Cardiac muscle cell (in vitro differentiated cells and primary cell): ENCODE measurements at places on chromosomes 16 and 17.
A peak's percentile ranks its signal among the peaks of the same experiment; 100 is the strongest.

- DNase-seq, result peak; percentile 66
Observed at GRCh38 chr17:6506679-6507231, 49.6 kb downstream of the PITPNM3 start.

- DNase-seq, result no peak
Observed at GRCh38 chr17:28996554-28997096, 9.2 kb downstream of the SEZ6 start.

- no peak for DNase-seq
Observed at GRCh38 chr16:55364811-55365210, 40.8 kb downstream of the IRX6 start.

DNA sequence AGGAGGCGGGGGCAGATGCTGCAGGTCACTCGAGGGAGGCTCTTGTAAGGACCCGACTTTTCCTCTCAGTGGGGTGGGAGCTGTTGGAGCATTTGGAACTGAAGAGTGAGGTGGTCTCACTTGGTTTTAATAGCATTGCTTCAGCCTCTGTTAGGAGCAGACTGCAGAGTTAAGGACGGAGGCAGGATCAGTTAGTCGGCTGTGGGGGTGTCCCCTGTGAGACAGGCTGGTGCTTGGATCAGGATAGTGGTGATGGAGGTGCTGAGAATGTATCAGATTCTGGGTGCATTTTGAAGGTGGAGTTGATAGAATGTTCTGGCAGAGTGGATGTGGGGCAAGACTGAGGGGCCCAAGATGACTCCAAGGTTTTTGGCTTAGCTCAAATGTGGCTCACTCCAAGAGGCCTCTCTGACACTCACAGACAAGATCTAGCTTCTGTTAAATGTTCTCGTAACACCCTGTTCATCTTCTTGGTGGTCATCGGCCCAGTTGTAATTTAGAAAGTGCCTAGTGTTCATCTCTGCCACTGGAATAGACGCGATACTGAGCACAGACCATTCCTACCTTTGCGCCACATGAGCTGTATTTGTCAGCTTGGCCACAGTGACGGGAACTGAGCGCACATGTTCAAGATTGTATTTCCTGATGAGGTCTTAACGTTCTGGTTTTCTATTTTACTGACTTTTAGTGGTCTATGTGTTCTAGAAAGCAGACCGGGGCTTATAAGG lies 7.5 kb downstream of the LCMT1 start:
- no peak for DNase-seq

- peak; percentile 12 for DNase-seq
Observed at GRCh38 chr17:61000911-61001310, 323.3 kb downstream of the BCAS3 start.

- DNase-seq, result no peak
Observed at GRCh38 chr16:35745191-35745590, 2285.8 kb downstream of the TP53TG3F start.

DNA sequence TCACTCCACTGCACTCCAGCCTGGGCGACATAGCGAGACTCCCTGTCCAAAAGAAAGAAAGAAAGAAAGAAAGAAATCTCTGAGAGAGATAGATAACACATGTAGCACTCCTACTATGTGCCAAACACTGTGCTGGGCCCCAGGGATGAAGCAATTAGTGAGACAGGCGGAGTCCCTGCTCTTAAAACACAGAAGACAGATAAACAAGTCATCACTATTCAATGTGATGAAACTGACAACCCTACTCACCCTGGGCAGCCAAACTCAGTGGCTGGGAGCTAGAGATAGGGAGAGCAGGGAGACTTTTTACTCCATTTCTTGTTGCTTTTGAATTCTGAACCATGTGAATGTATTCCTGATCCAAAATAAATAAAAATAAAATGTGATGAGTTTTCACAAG lies 35.2 kb upstream of the GOSR2 start:
- no peak for DNase-seq

DNA sequence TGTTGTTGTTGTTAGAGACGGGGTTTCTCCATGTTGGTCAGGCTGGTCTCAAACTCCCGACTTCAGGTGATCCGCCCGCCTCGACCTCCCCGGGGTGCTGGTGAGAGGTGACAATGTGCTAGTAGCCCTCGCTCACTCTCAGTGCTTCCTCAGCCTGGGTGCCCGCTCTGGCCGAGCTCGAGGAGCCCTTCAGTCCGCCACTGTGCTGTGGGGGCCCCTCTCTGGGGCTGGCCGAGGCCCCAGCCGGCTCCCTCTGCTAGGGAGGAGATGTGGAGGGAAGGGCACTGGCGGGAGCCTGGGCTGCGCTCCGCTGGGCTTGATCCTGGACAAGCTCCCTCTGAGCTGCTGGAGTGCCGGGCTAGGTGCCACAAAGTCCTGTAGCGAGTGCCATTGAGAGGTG lies 21.7 kb upstream of the RBL2 start:
- DNase-seq, result no peak

DNA sequence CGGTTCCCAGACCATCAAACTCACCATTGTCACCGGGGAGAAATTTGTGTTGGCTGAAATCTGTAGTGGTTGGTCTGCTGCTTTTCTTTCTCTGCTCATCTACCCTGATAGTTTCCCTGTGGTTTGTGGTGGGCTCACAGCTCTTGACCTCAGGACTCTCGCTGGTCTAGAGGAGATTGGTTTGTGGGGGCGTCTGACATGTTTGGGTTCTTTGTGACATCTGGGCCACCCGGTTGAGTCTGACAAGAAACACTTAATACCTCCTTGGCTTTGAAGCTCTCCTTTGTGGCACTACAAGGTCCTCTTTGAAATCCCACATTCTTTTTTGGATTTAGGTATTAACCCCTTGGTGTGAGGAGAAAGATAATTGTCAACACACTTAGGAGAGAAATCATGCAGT lies 662.0 kb downstream of the WWOX start:
- DNase-seq, result no peak

- DNase-seq, result no peak
Observed at GRCh38 chr17:39114723-39115122, 36.7 kb downstream of the PLXDC1 start.

DNA sequence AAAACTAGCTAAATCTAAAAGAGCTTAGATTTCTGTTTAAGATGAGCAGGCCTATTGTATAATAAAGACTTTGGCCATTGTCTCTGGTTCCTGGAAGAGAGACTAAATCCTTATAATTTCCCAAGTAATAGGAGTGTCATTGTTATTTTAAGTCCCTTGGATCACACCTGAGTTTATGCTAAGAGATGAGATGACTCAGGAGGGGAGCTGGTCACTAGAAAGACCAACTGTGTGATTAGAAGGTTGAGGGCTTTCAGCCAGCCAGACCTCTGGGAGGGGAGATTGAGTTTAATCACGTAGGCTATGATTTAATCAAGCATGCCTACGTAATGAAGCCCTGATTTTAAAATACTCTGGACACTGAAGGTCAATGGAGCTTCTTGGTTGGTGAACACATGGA lies 156.9 kb upstream of the C17orf78 start:
- no peak for DNase-seq

- DNase-seq, result no peak
Observed at GRCh38 chr16:8600144-8600775, 9.9 kb upstream of the TMEM114 start.

DNA sequence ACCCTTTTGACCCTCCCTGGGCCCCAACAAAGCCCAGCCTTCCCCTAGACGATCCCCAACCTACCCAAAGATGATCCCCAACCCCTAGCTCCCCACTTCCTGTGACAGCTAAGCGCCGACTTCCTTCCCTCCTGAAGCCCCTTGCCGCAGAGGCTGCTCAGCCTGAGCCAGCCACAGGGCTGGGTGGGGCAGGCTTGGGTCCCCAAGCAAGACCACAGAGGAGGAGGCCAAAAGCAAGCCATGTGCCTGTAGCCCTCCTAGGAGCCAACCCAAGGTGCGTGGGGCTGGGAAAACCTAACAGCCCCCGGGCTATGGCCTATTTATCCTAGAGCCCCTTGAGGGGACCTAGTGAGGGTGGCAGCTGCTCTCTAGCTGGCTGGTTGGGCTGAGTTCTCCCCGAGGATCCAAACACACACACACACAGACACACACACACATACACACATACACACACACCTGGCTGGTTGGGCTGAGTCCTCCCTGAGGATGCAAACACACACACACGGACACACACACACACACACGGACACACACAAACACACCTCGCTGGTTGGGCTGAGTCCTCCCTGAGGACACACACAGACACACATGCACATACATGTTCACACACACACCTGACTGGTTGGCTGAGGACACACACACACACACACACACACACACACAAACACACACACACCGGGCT lies 4.8 kb downstream of the ARRB2 start:
- DNase-seq, result no peak
